ENCODE measurements at places on chromosomes 2 and 18. TPM values are rescaled to one million over a fixed set of nuclear protein-coding genes. Genes with fewer than 3 reads are reported as not detected.
A peak's percentile ranks its signal among the peaks of the same experiment; 100 is the strongest.

DNA sequence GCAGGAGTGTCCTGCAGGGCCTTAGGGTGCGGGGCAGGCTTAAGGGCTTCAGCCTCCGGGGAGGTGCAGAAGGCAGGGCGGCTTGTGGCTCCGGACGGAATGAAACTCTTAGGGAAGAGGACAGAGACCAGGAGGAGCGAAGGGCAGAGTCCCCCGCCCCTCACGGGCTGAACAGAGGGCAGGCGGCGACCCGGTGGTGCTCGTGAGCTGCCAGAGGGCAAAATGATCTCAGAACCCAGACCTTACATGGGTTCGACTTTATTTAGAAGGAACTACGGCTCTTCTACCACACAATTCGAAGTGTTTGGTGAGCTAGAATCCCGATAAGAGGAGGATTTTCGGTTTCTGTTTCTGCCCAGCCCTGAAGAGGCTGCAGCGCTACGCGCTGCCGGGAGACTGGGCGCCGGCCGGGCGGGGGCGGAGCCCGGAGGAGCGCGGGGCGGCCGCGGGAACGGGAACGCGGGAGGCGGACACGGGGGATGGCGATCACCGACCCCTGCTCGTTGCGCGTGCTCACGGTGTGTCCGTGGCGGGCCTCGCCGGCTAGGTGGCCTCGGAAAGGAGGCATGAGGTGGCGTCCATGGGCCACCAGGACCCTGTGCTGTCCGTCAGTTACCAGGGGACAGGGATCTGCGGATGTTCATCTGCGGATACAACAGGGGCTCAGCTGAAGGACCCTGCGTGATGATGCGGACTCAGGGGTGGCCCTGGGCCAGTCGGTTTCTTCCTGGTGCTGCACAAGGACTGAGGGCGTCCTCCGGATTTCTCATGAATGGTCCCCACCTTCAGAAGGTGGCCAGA, 4.2 kb upstream of the SP100 start:
- H3K4me1 ChIP-seq = peaks cover 9% of the 10 kb centered on the region
- peak overlapping the region; percentile 97 for H3K27ac ChIP-seq
- peak overlapping the region; percentile 92 for H3K4me3 ChIP-seq

THSD7B gene
- 0.19 TPM for total RNA-seq

DNA sequence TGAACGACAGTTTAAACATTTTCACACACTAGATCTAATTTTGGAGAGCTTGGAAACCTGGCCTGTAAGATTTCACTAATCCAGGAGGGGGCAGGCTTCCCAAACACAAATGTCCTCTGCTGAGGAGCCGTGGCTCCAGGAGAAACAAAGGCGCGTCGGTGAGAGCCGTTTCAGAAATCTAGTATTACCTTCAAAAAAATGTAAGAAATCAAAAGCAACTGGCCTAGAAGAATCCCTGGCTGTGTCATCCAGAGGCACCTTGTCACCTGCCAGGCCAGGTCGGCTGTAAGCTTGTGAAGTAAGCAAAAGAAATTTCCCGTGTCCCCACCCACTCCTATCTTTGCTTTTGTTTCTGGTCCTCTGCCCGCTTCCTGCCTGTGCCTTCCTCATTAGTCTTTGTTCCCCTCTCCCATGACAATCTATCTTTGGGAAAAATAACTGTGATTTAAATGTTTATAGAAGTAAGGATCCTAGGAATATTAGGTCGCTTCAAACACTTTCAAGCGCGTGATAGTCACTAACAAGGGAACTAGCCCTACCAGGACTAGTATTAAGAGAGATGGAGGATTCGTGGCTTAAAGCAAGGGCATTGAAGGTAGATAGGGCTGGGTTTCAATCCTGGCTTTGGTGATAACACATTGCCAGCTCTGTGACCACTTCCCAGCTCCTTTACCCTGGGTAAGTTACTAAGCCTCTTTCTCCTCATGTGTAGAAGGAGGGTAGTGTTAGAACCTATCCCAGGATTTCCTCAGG, 99.5 kb upstream of the STK39 start:
- H3K27ac ChIP-seq = peak overlapping the region; percentile 98
- peaks cover 14% of the 10 kb centered on the region for H3K4me1 ChIP-seq
- no peaks in the 10 kb centered on the region for H3K27me3 ChIP-seq
- H3K4me3 ChIP-seq = peak overlapping the region; percentile 90
- peak; percentile 73 for DNase-seq

DNA sequence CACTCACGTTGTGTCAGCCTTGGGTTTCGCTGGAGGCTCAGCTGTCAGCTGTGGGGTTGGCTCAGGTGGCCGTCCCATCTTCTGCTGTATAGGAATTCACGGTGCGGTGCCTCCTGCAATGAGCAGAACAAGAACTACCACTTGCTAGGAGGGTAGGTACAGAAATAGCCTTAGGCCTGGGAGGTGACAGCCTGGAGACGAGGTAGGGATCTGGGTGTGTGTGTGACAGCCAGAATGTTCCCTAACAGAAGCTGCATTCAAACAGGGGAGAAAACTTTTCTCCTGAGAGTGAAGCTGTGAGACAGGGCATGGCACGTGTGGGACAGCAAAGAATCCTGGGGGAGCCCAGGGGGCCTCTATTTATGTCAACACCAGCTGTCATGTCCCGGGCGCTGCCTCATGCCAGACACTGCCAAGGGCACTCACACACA, 8.4 kb upstream of the MAL start:
- DNase-seq = no peak
- H3K4me1 ChIP-seq = peaks cover 6% of the 10 kb centered on the region
- peaks cover 27% of the 10 kb centered on the region for H3K27me3 ChIP-seq

DNA sequence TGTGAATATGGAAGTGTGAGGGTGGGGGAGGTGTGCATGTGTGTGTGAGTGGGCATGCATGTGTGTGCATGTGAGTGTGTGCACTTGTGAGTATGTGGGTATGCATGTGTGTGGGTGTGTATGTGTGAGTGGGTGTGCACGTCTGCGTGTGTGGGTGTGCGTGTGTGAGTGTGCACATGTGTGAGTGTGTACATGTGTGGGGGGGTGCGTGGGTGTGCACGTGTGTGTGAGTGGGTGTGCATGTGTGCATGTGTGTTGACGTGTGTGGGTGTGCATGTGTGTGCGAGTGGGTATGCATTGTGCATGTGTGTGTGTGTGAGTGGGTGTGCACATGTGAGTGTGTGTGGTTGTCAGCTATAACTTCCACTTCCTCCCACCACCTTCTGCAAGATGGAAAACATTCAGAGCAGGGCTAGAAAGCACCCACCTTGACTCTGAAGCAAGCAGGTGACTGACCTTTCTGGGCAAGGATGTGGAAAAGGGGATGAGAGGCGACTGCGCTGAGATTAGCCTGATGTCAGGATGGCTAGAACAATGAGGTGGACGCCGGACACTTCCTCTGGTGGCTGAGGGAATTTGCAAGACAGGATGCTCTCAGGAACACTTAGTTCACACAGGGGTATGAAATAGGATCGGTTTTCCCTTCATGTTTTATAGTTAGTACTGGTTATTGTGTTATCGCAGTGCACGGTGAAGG, 103.6 kb downstream of the ACKR3 start:
- peaks cover 37% of the 10 kb centered on the region for H3K4me1 ChIP-seq
- peaks cover 3% of the 10 kb centered on the region for H3K36me3 ChIP-seq
- H3K27ac ChIP-seq = no peak overlapping the region
- H3K27me3 ChIP-seq = no peaks in the 10 kb centered on the region
- no peak overlapping the region for H3K4me3 ChIP-seq

DNA sequence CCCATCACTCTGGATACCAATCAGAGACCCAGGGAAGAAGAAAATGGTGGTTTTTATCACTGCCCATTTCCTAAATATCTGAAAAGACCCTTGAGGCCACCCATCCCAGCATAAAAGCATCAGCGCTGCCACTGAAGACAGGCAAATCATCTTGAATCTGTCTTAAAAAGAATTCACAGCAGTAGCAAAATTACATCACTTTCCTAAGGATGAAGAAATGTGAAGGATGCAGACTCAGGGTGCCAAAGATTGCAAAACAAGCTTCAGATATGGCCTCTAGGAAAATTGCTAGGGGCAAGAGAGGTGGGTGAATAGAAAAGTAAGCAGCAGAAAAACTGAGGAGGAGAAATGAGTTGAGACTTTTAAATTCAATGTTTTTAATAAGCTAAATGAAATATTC, 70.0 kb downstream of the SLC25A12 start:
- no peak for DNase-seq
- no peaks in the 10 kb centered on the region for H3K4me1 ChIP-seq
- H3K27ac ChIP-seq = no peak overlapping the region
- no peak overlapping the region for H3K4me3 ChIP-seq
- H3K27me3 ChIP-seq = no peaks in the 10 kb centered on the region

DNAJC5G gene
- total RNA-seq = not detected

GRCh38 chr2:200300065-200300464, 6.4 kb upstream of the SPATS2L start:
- no peaks in the 10 kb centered on the region for H3K36me3 ChIP-seq
- no peak for DNase-seq
- H3K27ac ChIP-seq = no peak overlapping the region
- no peak overlapping the region for H3K4me3 ChIP-seq
- no peaks in the 10 kb centered on the region for H3K27me3 ChIP-seq

CIB4 gene
- total RNA-seq = not detected

GRCh38 chr2:72062336-72062735, 85.3 kb downstream of the CYP26B1 start:
- DNase-seq = no peak
- H3K27me3 ChIP-seq = peaks cover 23% of the 10 kb centered on the region
- H3K36me3 ChIP-seq = no peaks in the 10 kb centered on the region
- H3K4me3 ChIP-seq = no peak overlapping the region

DNA sequence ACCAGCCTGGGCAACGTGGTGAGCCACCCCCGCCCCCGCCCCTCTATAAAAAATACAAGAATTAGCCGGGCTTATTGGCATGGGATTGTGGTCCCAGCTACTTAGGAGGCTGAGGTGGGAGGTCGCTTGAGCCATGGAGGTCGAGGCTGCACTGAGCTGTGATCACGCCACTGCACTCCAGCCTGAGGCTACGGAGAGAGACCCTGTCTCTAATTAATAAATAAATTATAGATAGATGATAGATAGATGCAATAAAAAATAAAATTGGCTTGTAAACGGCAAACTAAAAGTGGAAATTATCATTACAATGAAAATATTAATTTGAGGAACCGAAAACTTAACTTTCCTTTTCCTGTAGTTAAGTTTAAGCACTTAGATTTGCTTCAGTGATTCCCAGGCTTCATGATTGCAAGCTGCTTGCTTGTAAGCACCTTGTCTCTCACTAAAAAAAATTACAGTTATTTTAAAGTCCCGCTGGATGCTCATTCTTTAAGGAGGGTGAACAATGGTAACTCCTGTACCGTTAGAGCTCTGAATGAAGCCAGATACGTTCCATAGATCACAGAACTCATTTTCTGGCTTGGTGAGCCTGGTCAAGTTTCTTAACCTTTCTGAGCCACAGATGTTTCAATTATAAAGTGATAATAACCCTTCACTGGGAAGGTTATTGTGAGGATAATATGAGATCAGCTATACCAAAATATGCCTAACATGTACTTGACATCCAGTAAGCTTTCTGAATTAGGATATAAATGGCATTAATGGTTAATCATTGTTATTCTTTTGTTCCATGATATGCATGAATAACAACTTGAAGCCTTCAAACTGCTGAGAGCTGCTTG, 9.3 kb upstream of the NARS1 start:
- peak overlapping the region; percentile 97 for H3K4me3 ChIP-seq
- peaks cover 23% of the 10 kb centered on the region for H3K4me1 ChIP-seq
- DNase-seq = no peak
- H3K36me3 ChIP-seq = peaks cover 7% of the 10 kb centered on the region
- H3K27ac ChIP-seq = peak overlapping the region; percentile 99

AQP12B gene
- not detected for total RNA-seq

GRCh38 chr2:23602116-23602515, 217.1 kb downstream of the KLHL29 start:
- H3K4me3 ChIP-seq = no peak overlapping the region
- no peaks in the 10 kb centered on the region for H3K27me3 ChIP-seq

GRCh38 chr2:183579686-183580085, 455.4 kb downstream of the NUP35 start:
- no peak for DNase-seq
- H3K27ac ChIP-seq = no peak overlapping the region
- H3K4me3 ChIP-seq = no peak overlapping the region
- no peaks in the 10 kb centered on the region for H3K27me3 ChIP-seq
- H3K4me1 ChIP-seq = no peaks in the 10 kb centered on the region

DNA sequence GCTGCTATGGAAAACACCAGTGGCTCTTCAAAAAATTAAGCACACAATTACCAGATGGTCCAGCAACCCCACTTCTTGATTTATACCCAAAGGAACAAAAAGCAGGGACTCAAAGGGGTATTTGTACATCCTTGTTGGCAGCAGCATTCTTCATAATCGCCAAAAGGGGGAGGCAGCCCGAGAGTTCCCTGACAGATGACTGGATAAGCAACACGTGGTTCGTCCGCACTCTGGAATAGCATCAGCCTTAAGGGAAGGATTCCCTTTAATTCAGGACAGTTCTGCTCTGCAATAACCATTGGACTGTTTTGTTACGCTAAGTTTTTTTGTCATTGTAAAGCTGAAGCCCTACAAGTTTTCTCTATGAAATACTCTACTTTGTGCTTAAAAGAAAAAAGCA, 76.7 kb upstream of the TWIST2 start:
- no peak for DNase-seq
- no peak overlapping the region for H3K27ac ChIP-seq
- H3K27me3 ChIP-seq = peaks cover 58% of the 10 kb centered on the region
- H3K36me3 ChIP-seq = no peaks in the 10 kb centered on the region

- H3K27ac ChIP-seq = no peak overlapping the region
- DNase-seq = no peak
- peaks cover 8% of the 10 kb centered on the region for H3K4me1 ChIP-seq
- no peaks in the 10 kb centered on the region for H3K36me3 ChIP-seq
- H3K4me3 ChIP-seq = no peak overlapping the region
Observed at GRCh38 chr2:237440819-237441281, 26.9 kb upstream of the COL6A3 start.

BAZ2B gene
- 76.2 TPM for total RNA-seq

DNA sequence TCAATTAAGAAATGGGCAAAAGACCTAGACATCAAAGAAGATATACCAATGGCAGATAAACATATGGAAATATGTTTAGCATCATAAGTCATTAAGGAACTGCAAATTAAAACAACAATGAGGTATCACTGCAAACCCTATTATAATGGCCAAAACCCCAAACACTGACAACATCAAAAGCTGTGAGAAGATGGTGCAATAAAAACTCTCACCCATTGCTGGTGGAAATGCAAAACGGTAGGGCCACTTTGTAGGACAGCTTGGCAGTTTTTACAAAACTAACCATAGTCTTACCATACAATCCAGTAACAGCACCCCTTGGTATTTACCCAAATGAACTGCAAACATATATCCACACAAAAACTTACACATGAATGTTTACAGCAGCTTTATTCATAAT, 213.1 kb downstream of the UBE2E3 start:
- no peak for DNase-seq
- H3K4me3 ChIP-seq = no peak overlapping the region
- H3K27ac ChIP-seq = no peak overlapping the region
- H3K36me3 ChIP-seq = no peaks in the 10 kb centered on the region
- H3K4me1 ChIP-seq = peaks cover 12% of the 10 kb centered on the region
- H3K27me3 ChIP-seq = no peaks in the 10 kb centered on the region

GRCh38 chr2:218954541-218955300, 4.7 kb upstream of the CDK5R2 start:
- DNase-seq = no peak
- peaks cover 85% of the 10 kb centered on the region for H3K27me3 ChIP-seq
- H3K36me3 ChIP-seq = no peaks in the 10 kb centered on the region

- H3K27ac ChIP-seq = no peak overlapping the region
- peaks cover 58% of the 10 kb centered on the region for H3K4me1 ChIP-seq
- no peak overlapping the region for H3K4me3 ChIP-seq
- no peaks in the 10 kb centered on the region for H3K36me3 ChIP-seq
- H3K27me3 ChIP-seq = peaks cover 6% of the 10 kb centered on the region
- DNase-seq = no peak
Observed at GRCh38 chr2:170501421-170502043, 213.6 kb upstream of the SP5 start.
